ENCODE measurements at places on chromosomes 6 and 20.

- no peaks in the 10 kb centered on the region for H3K36me3 ChIP-seq
- DNase-seq = no peak
- no peak overlapping the region for H3K4me3 ChIP-seq
Measured at GRCh38 chr6:105545228-105545920, 142.5 kb upstream of the PREP start.

DNA sequence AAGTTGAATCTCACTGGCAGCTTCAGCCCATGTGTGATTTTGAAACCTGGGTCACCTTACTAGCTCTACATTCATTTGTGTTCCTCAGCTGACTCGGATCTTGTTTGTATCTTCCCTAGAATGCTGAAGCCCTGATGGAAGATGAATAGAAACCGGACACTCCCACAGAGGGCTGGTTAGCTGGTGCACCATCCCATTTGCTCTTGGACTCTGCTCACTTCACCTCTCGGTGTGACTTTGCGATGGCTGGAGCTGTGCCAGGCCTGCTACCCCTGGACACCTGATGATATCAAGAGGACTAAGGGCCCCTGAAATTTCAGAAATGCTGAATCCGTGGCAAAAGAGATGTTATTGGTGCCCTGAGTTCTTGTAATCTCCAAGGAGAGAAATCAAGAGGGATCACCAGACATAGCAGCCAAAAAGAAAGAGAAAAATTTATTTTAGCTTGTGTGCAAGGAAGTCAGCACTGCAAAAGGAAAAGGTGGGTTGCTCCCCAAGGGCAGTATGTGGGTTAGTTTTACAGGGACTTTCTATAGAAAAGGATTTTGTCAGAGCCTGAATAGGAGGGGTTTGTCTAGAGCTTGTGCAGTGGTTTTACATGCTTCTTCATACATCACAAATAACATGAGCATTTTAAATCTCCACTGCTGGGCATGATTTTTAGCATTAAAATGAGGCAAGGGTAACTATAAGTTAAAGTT is 426.3 kb upstream of the NOX3 start:
- no peaks in the 10 kb centered on the region for H3K36me3 ChIP-seq
- no peak for DNase-seq
- peaks cover 35% of the 10 kb centered on the region for H3K4me1 ChIP-seq
- H3K4me3 ChIP-seq = no peak overlapping the region
- no peaks in the 10 kb centered on the region for H3K27me3 ChIP-seq
- peak overlapping the region; percentile 32 for H3K27ac ChIP-seq

DNA sequence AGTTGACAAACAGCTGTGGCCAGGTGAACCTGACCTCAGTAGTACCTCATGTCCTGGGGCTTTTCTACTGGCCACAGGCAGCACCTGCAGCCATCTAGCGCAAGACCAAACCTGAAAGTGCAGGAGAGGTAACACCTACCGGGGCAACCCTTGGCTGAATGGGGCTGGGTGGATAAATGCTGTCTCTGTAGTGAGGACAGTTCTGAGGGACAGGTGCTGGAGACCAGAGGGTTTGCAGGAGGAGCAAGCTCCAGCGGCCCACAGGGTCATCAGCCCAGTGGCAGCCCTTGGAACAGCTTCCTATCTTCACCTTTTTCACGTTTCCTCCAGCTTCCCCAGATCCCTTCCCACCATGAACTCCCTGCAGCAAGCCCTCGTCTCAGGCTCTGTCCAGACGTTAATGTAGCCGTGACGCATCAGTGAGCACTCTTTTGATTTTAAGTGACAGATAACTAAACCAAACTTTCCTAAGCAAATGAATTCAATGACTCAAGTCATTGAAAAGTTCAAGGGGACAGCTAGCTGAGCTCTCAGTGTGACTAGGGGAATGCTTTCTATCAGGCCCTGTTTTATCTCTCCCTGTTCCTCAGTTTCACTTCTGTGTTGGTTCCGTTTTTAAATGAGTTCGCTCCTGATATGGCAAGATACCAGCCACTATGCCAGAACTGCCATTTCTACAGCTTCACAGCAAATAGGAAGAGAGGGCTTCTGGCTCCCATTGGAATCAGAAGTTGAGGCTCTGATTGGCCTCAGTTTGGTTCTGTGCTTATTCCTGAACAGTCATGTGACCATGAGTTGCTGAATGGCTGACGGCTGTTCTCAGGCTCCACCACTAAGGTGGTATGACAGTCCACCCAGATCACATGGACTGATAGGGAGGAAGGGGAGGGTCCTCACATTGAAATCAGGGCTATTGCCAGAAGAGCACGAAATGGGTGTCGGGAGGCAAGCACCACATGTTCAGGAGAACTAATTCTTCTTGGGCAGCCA is 12.1 kb upstream of the PFDN4 start:
- DNase-seq = no peak
- H3K4me1 ChIP-seq = peaks cover 4% of the 10 kb centered on the region
- no peak overlapping the region for H3K4me3 ChIP-seq
- no peak overlapping the region for H3K27ac ChIP-seq
- no peaks in the 10 kb centered on the region for H3K27me3 ChIP-seq

DNA sequence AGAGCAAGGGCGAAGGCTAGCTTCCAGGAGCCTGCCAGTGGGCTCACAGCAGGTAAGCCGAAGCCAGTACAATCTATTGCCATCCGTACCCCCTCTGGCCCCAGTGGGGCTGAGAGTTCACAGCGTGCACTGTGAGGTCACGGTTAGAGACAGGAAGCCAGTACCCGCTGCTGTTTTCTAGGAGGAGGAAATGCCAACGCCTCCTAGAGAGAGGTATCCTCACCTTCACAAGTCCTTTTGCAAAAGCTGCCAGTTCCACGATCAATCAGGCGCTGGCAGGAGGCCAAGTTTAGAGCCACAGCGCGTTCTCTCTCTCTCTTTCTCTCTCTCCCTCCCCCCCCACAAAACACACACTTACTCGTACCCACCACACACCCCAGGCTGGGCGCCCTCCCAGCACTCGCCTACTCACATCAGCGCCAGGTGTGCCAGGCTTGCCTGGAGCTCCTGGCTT is 22.5 kb downstream of the COL9A1 start:
- peaks cover 4% of the 10 kb centered on the region for H3K4me1 ChIP-seq
- no peak overlapping the region for H3K4me3 ChIP-seq
- H3K27me3 ChIP-seq = peaks cover 72% of the 10 kb centered on the region
- DNase-seq = no peak
- no peak overlapping the region for H3K27ac ChIP-seq

DNA sequence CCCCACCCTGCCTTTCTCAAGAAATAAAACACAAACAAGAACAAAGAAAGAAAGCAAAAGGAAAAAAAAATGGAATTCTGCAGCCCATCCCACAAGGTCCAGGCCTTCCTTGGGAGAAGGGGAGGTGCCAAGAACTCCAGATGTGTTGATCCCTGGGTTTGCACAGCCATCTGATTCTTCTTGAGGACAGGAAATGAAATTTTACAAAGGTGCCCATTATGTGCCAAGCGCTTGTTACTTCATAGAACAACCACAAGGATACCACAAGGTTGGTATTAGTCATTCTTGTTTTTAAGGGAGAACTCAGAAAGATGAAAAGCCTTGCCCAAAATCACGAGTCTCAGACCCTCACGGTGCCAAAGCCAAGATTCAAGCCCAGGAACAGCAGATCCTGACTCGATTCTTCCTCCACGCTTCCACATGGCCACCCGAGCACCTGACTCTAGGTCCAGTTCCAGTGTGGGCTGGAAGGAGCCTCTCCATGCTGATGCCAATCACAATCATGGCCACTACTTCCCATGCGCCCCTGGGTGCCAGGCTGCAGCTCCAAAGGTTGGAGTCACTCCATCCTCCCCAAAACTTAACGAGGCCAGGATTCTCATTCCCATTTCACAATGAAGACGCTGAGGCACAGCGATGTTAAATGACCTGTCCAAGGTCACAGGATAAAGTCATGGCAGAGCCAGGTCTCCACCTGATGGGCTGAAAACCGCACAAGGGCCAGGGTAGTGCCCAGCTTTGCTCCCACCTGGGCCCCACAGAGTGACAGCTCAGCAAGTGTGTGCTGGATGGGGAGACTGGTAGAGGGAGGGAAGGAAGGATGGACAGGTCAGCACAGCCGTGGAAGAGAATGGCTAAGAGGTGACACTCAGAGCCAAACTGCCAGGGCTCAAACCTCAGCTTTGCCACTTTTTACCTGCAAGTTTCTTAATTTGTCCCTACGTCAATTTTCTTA is 66.7 kb upstream of the TOP1 start:
- H3K36me3 ChIP-seq = no peaks in the 10 kb centered on the region
- no peak overlapping the region for H3K4me3 ChIP-seq
- no peak for DNase-seq
- peaks cover 9% of the 10 kb centered on the region for H3K4me1 ChIP-seq
- H3K27ac ChIP-seq = no peak overlapping the region

DNA sequence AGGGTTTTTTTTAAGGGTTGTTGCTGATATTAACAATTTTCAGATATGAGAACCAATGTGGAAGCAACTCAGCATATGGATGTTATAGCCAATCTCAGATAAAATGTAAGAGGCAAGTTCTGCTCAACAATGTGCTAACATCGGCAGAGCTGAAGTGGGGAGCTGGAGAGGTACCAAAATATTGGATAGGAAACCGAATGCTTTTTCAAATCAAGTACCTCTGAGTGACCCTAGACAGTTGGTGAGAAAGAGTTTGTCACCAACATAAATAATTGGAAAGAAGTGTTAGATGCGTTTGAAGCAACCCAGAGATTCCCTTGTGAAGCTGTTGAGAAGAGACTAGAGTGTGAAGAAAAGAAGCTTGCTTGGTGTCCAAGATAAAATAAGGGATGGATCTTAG is 140.7 kb downstream of the SOX4 start:
- peaks cover 3% of the 10 kb centered on the region for H3K4me1 ChIP-seq
- DNase-seq = no peak
- peaks cover 5% of the 10 kb centered on the region for H3K27me3 ChIP-seq
- no peak overlapping the region for H3K27ac ChIP-seq

- no peak overlapping the region for H3K4me3 ChIP-seq
- no peak for DNase-seq
- peaks cover 8% of the 10 kb centered on the region for H3K27me3 ChIP-seq
- peaks cover 19% of the 10 kb centered on the region for H3K4me1 ChIP-seq
Measured at GRCh38 chr6:3339811-3340210, 81.1 kb downstream of the PSMG4 start.

- H3K27ac ChIP-seq = no peak within 1 kb of the TSS
- peaks cover 33% of the 10 kb centered on the region for H3K27me3 ChIP-seq
- H3K36me3 ChIP-seq = no peaks in the 10 kb centered on the region
- H3K4me3 ChIP-seq = no peak within 1 kb of the TSS
- H3K4me1 ChIP-seq = peaks cover 2% of the 10 kb centered on the region
Measured at GRCh38 chr6:29301316-29301715, at the start of gene OR14J1. Gene OR14J1, plus strand, starts transcription at chr6:29301701. Its CDS starts 4,989 bp downstream, at chr6:29306690.

DNA sequence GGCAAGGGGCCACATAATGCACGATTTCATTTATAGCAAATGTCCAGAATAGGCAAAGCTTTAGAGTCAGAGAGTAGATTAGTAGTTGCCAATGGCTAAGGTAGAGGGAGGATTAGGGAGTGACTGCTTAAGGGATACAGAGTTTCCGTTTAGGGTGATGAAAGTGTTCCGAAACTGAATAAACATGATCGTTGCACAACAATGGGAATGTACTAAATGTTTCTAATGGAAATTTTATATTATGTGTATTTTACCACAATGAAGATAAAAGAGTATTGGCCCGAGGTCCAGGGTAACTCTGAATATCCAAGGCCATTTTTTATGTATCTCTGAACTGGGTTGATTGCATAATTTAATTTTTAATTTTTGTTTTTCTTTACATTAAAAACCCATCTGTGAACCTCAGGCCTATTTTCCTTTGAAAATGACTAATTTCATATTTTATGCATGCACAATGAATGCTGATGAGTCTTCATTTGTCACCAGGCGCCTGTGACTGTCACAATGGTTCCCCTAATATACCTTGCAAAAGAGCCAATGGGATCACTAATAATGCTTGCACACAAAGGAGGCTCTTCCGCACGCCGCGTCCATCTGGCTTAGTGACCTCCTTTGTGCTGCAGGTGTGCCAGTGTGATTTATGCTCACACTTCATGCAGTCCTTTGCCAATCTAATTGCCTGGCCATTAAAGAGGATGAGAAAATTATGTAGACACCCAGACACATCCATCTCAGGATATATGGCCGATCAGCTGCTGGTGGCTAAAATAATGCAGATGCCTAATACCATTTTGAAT is 612.5 kb downstream of the CDH26 start:
- no peaks in the 10 kb centered on the region for H3K4me1 ChIP-seq
- no peak overlapping the region for H3K4me3 ChIP-seq
- H3K27ac ChIP-seq = no peak overlapping the region
- H3K36me3 ChIP-seq = no peaks in the 10 kb centered on the region
- H3K27me3 ChIP-seq = no peaks in the 10 kb centered on the region

DNA sequence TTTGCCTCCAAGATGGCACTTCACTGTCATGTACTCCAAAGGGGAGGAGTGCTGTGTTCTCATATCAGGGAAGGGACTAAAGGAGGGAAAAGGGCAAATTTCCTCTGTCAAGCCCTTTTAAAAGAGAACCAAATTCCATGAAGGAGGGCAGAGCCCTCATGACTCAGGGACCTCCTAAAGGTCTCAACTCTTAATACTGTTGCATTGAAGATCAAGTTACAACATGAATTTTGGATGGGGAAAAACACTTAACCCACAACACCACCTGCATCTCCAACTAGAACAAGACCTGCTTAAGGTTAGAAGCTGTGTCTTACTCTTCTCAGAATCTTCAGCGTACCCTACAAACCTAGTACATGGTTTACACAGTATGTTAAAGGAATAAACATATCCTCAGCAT is 23.7 kb upstream of the FBXO30 start:
- H3K36me3 ChIP-seq = peaks cover 2% of the 10 kb centered on the region
- H3K4me1 ChIP-seq = peaks cover 7% of the 10 kb centered on the region
- no peaks in the 10 kb centered on the region for H3K27me3 ChIP-seq
- no peak for DNase-seq
- H3K4me3 ChIP-seq = no peak overlapping the region

DNA sequence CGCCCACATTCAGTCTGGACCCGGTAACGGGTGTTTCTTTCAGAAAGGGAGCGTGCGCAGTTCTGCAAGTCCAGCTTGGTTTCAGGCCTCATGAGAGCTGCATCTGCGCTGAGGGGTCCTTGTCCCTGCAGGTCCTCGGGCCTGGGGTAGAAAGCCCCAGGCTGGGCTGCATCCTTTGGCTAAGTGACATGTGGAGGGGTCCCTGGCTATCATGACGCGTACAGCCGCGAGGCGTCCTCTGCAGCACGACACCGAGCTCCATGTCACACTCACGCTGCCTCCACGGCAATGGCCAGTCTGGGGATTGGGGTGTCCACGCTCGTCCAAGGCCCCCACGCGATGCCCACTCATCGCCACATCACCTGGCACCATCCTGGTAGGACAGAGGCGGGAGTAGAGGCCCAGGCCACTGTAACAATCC is 1.7 kb upstream of the KIF25 start:
- H3K36me3 ChIP-seq = no peaks in the 10 kb centered on the region
- H3K27me3 ChIP-seq = peaks cover 9% of the 10 kb centered on the region
- H3K4me3 ChIP-seq = no peak overlapping the region
- no peak for DNase-seq
- H3K4me1 ChIP-seq = no peaks in the 10 kb centered on the region
- no peak overlapping the region for H3K27ac ChIP-seq

DNA sequence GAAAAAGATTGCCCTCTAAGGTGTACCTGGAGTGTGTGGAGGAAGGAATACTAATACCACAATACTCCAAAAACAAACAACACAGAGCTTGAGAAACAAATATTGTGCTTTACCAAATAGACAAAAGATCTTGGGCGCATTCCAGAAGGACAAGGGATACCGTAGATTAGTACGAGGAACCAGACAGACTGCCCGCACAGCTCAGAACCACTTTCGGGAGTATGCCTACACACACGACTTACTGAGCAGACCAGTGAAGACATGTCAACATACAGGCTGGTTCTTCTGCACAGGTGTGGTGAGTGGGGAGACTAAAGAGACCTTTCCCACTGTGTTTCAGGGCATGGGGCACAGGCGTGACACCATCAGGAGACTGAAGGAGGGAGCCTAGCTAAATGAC is 15.8 kb upstream of the FOXQ1 start:
- no peak for DNase-seq
- no peaks in the 10 kb centered on the region for H3K4me1 ChIP-seq
- H3K4me3 ChIP-seq = no peak overlapping the region
- H3K27ac ChIP-seq = no peak overlapping the region
- no peaks in the 10 kb centered on the region for H3K36me3 ChIP-seq
- peaks cover 34% of the 10 kb centered on the region for H3K27me3 ChIP-seq

All from activated naive CD8-positive, alpha-beta T cell treated with anti-CD3 and anti-CD28 coated beads for 36 hours (primary cell).